ENCODE measurements at places on chromosomes 16 and 17.
A peak's percentile ranks its signal among the peaks of the same experiment; 100 is the strongest.

- peak; percentile 40 for DNase-seq
These were observed at the start of gene SRCIN1 for GRCh38 chr17:38605841-38606645. Gene SRCIN1, minus strand, starts transcription at chr17:38605952. Its CDS starts 247 bp downstream, at chr17:38605705.

DNA sequence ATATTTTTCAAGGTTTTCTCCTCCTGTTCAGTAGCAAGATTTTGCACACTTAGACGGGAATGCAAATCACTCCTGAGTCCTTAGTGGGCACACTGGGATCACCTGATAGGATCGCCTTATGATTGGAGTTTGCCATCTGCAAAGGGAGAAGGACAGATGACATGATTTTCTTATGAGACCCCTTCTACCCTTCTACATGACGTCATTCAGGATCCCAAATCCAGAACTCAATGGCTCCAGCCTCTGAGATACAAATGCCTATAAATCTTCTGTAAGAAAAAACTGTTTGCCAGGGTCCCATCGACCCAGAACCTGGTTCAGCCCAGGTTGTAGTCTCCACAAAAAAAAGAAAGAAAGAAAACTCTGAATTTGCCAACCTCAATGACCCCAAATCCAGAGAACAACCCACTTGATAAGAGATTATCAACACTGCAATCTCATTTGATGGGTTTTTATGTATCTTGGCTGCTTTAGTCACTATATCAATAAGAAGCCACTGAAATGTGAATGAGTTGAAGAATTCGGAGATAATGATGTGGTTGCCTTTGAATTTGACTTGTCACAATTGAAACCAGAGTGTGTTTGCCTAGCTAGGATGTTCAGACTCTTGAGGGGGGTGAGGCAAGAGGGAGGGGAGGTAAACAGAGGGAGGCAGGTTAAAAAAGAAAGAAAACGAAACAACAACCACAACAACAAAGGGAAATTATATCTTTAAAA lies 6.7 kb downstream of the ZNF423 start:
- DNase-seq: no peak

- no peak for DNase-seq
These were observed 74.6 kb downstream of the SOCS1 start for GRCh38 chr16:11181242-11181898.

DNA sequence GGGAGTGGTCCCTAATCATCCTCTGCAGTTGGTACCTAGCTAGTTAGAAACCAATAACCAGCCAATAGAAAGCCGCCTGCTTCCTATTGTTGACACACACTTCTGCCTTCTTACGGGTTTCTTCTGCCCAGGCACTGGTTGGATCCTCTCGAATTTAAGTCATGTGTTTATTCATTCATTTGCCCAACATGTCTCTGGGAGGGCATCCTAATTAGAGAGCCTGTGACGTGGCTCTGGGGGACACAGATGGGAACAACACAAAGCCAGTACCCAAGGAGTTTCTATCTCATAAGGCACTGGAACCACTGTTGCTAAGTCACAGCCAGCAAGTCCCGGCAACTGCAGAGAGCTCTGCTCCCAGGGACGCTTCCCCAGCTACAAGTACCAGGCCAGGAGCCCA lies 300.7 kb upstream of the TNRC6C start:
- no peak for DNase-seq

- peak; percentile 62 for DNase-seq
These were observed at the start of gene C17orf107 for GRCh38 chr17:4899341-4900230. Gene C17orf107, plus strand, starts transcription at chr17:4899536. Its CDS starts 227 bp downstream, at chr17:4899763.

DNA sequence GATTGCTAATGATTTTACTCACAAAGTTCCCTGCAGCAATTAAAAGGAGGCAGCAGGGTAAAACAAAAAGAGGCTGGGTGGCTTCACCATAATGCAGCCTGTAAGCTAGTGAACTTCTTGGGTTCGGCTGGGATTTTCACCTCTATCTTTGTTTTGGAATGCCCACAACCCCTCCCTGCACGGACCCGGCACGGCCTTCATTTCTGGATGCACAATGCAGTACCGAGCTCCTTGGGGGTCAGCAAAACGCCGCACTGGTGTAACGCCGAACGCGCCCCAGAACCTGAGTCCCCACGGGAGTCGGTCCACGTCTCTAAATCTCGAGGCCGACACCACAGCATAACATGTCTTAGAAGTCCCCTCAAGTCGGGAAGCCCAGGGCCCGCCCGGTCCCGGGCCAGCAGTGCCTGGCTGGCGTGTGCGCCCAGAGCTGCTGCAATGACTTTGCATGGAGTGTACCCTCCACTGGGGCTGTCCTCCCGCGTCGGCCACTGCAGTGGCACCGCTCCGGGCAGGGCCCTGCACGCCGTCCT lies 759 bp downstream of the UBE2O start:
- DNase-seq: no peak

DNA sequence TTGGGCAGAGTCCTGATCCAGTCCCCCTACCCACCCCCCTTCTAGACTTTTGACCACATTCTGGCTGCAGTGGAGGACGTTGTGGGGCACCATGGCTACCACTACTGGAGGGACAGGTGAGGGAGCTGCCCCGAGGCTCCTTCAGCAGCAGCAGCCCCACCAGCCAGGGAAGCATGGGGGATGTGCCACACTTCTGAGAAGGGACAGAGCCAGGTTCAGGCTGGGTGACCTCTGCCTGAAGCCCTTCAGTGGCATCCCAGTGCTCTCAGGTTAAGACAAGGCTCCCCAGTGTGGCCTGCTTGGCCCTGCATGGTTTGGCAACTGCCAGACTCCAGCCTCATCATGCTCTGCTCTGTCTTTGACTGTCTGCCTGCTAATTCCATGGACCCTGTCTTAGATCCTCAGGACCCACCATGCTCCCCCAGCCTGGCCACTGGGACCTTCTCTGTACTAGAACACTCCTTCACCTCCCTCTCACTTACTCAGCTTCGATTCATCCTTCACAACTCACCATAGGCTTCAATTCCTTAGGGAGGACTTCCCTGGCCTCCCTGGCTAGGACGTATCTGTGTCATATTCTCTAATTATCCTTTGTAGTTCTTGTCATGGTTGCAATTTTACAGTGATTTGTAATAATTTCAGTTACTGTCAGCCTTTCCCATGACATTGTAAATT lies 8.8 kb downstream of the SLC9A5 start:
- no peak for DNase-seq

- no peak for DNase-seq
These were observed 124.2 kb downstream of the METRNL start for GRCh38 chr17:83203472-83204221.

- DNase-seq: peak; percentile 84
These were observed 42.7 kb downstream of the GNA13 start for GRCh38 chr17:65013613-65014391.

- no peak for DNase-seq
These were observed 69.1 kb upstream of the BRD7 start for GRCh38 chr16:50437769-50438437.

DNA sequence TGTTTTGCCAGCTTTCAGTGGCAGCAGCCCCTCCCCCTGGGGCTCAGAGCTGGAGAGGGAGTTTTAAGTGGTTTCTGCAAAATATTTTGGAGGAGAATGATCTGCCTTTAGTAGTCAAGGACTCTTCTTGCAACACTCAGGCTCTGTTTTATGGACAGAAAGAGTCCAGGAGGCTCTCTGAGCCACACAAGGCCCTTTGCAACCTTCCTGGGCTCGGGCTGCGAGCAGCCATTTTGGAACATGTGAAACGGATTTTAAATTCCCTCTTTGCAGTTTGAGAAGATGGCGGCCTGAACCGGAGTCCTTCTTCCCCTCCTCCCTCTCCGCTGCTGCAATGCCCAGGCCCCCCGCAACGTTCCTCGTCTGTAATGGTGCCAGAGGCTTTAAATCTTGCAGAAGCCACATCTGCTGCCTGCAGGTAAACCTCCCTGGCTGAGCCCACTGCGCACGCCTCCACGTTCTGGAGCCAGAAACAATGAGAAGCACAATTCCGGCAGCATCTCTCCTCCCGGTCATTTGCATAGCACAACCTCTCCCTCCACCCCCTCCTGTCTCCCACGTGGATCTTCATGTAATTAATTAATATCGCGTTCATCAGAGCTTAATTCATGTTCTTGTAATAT lies 386.1 kb downstream of the SEC14L1 start:
- DNase-seq: no peak

DNA sequence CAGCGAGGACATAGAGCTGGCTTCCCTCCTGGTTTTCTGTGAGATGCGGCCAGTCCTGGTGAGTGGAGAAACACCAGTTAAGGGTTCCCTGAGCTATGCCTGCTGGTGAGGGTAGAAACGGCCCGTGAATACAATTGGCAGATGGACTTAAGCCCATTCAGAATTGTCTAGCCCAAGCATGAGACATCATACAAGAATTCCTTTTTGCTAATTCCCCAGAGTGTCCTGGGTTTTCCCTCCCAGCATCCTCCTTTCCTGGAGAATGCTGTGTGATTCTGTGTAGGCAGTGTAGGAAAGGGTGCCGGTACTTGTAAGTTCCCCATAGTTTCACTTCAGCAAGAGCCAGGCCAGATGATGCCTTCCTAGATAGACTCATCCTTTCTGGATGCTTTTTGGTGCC lies 65.1 kb downstream of the SDR42E1 start:
- no peak for DNase-seq

DNA sequence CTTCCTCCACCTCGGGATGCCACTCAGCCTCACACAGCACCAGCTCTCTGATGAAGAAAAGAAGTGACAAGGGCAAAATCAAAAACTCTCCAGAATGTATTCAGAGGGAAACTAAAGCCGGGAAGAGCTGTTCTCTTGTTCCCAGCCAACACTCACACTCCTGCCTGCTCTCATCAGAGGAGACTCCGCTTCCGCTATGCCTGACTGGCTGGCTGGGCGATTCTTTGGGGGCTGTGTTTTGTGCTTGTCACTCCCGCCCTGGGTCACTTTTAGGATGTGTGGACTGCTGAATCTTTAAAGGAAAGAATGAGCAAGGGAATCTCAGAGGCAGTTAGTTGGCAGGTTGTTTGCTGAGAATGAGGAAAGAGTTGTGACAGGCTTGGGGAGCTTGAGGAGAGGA lies 54.6 kb upstream of the TBX2 start:
- DNase-seq: no peak
